ENCODE measurements at places on chromosomes 7 and 10.

DNA sequence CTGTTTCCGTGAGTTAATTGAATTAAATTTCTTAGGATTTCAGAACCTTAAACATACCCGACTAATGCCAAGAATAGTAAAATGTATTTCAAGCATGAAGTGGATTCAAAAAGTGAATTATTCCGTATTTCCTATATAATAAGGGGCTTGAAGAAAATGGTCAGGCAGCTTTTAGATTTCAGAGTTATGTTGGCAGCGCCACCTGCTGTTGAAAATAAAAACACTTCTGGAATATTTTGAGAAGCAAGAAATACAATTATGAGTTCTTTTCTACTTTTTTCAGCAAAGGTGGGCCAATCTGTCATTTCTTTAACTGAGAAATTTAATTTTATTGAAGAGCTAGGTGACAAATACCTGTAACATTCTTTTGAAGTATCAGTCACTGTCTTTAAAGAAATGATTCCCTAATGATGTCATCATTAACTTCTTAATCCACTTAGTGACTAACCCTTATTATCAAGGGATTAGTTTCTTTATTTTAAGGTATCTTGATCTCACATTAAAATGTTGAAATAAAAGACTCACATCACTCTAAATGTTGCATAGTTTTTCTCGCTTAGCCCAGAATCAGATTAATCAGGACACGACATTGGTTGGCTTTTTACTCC, 36.6 kb upstream of the AGR3 start:
- peak; percentile 28 for DNase-seq

DNA sequence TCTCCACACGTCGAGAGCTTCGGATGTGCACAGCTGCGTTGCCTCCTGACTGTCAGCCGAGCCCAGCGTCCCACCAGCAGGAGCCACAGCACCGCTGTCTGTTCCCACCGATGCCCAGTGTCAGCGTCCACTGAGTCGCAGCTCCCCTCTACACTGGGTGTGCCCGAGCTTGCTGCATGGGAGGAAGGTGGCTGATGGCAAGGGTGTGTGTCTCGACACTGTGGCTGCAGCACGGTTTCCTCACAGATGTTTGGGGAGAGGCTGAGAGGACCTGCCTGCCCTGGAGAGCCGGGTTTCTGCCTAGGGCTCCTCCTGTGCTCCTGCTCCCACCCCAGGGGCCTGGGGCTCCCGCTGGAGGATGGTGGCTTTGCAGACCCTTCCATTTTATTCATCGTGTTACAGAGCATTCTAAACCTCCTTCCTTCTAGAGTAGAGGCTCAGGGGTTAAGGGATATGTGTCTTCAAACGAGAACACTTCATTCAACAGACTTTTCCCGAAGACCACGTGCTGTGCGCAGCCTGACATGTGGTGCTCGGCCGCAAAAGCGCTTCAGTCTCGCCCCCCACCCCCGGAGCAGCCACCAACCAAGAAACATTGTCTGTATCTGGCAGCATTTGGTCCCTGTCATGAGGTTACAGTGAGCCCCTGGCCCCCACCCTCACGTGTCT, 384.8 kb downstream of the DNAJB6 start:
- DNase-seq: no peak

DNA sequence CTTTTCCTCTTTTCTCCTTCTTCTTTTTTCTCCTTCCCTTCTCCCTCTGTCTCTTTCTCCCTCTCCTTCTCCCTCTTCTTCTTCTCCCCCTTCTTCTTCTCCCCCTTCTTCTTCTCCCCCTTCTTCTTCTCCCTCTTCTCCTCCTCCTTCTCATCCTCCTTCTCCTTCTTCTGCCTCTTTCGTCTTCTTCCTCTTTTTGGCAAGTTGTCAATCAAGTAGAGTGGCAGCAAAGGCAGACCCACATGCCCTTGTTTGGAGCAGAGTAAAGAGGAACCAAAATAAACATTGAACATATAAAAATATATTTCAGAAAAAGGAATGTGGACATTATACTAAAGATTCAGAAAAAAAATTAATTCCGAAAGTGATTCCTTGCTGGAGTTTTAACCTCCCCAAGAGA, 59.6 kb upstream of the ZNF33B start:
- no peak for DNase-seq

GRCh38 chr7:76155938-76156337, 45.8 kb upstream of the SRRM3 start:
- DNase-seq: peak; percentile 32

DNA sequence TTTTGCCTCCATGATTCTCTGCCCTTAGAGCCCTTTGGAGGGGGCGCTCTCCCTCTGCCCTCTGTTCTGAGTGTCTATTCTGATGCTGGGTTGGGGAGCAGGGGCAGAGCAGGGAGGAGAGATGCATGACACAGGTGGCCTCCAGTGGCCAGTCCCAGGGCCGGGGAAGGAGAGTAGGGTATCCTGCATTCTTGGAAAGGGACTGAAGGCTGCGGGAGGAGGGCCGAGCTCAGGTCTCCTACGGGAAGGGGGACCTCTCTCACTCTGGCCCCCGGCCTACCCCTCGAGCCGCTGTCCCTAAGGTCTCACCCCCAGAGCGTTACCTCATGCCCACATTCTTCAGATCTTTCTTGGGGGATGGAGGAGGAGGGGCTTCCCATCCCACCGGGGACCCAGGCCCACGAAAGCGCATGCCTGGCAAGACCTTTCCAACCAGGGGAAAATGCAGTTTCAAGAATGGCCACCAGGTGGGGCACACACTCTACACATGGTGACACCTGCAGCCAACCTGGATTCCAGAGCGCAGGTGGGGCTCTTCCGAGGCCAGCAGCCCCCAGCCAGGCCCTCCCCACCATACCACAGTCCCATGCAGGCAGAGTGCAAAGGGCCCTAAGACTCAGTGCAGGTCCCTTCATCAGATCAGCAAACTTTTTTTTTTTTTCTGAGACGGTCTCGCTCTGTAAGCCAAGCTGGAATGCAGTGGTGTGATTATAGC, 86.4 kb downstream of the MYL10 start:
- peak; percentile 85 for DNase-seq

GRCh38 chr7:78769481-78770101, 683.9 kb downstream of the MAGI2 start:
- no peak for DNase-seq

- DNase-seq: no peak
Observed at GRCh38 chr10:48774416-48775205, 89.9 kb downstream of the WDFY4 start.

Measured in left colon (tissue), 2 donors.